ENCODE measurements at places on chromosomes 16 and 17. TPM values are rescaled to one million over a fixed set of nuclear protein-coding genes. Genes with fewer than 3 reads are reported as not detected.

FZD2 gene
- 6.1 TPM for polyA plus RNA-seq

EIF3CL gene
- 193 TPM for polyA plus RNA-seq

BCL7C gene
- polyA plus RNA-seq = 37.1 TPM

FLYWCH2 gene
- polyA plus RNA-seq = 65.5 TPM

TSPAN10 gene
- 1.5 TPM for polyA plus RNA-seq

Data from brain (organoid and tissue), 16 donors.